ENCODE measurements at places on chromosomes 7 and 10.

DNA sequence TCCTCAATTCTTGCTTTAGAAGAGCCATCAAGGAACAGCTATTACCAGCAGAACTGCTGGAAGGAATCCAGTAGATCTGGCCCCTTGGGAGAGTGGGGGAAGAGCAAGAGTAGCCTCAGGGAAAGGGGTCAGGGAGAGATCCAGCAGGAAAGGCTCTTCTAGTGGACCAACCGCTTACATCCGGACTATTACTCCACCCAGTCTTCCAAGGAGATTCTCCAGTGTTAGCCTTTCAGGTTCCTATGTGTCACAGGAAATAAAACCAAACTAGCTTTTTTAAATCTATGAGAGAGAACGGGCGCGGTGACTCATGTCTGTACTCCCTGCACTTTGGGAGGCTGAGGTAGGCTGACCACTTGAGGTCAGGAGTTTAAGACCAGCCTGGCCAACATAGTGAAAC, 34.3 kb downstream of the TET1 start:
- no peak for DNase-seq

DNA sequence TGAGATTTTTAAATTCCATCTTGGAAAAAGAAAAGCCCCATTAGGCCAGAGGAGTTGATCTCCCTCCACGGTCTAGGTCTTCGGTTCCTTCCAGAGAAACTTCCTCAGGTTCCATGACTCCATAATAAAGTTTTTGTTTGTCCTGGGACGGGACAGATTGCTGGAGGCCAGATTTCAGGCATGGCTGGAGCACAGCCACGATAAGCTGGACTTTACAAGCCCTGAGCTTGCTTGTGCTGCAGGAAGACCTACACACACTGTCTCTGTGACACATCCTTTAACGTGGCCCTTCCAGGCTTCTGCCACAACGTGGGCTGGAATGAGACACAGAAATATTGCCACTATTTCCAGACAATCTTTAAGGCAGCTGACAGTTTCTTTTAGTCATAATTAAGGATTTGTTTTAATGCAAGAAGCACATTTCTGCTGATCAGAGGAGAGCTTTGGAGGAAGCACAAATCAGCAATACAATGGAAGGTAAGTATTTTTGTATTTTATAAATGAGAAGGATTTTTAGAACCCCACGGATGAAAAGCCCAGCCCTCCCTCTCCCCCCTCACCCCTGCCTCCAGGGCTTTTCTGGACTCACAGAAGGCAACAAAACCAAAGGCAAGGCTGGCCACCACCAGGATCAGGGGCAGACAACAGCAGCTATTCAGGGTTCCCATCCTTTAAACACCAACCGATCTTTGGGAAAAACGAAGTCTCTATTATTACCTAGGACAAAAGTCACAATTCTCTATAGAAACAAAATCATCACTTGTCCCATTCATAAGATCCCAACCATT, 6.5 kb downstream of the CTBP2 start:
- DNase-seq: no peak

GRCh38 chr10:107692072-107692471, 527.6 kb upstream of the SORCS1 start:
- no peak for DNase-seq

DNA sequence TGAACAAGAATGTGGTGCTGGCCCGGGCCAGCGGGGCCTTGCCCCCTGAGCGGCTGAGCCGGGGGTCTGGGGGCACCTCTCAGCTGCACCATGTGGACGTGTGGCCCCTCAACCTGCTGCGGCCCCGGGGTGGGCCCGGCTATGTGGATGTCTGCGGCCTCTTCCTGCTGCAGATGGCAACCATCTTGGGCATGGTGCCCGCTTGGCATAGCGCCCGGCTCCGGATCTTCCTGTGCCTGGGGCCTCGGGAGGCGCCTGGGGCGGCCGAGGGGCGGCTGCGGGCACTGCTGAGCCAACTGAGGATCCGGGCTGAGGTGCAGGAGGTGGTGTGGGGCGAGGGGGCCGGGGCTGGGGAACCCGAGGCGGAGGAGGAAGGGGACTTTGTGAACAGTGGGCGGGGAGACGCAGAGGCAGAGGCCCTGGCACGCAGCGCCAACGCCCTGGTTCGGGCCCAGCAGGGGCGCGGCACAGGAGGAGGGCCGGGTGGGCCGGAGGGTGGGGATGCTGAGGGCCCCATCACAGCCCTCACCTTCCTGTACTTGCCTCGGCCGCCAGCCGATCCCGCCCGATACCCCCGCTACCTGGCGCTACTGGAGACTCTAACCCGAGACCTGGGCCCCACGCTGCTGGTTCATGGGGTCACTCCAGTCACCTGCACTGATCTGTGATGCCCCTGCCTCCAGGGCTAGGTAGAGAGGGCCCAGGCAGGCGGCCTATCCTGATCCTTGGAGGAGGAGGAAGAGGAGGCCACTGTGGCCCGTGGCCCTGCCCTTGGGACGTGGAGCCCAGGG, 1.1 kb upstream of the TRIP6 start:
- peak; percentile 51 for DNase-seq

- DNase-seq: no peak
These were observed 2.0 kb downstream of the DBF4 start for GRCh38 chr7:87878208-87878735.

DNA sequence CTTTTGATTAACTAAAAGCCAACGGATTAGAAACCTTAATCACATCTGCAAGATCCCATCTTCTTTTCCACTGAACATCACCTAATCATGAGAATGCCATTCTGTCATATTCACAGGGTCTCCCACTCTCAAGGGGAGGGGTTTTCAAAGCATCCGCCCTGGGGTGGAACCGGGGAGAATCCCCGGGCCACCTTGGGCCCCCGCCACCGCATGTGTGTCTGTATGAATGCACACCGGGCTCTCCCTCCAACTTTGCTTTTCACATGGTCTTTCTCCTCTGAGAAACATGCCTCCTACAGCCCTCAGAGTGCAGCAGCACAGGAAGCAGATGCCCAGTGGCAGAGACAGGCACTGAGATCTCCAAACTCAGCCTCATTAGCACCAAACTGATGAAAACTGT, 233.2 kb upstream of the PPP2R2D start:
- DNase-seq: no peak
